ENCODE measurements at places on chromosomes 13 and 19.
A peak's percentile ranks its signal among the peaks of the same experiment; 100 is the strongest.

- no peaks in the 10 kb centered on the region for H3K27me3 ChIP-seq
- H3K4me1 ChIP-seq: no peaks in the 10 kb centered on the region
- H3K27ac ChIP-seq: no peak overlapping the region
- no peak for DNase-seq
- no peak overlapping the region for H3K4me3 ChIP-seq
Measured at GRCh38 chr19:46376241-46377153, 29.6 kb downstream of the PPP5C start.

- DNase-seq: no peak
- H3K27ac ChIP-seq: no peak overlapping the region
- H3K4me3 ChIP-seq: no peak overlapping the region
- H3K4me1 ChIP-seq: no peaks in the 10 kb centered on the region
- H3K36me3 ChIP-seq: no peaks in the 10 kb centered on the region
Measured at GRCh38 chr13:22194106-22194805, 523.4 kb downstream of the FGF9 start.

DNA sequence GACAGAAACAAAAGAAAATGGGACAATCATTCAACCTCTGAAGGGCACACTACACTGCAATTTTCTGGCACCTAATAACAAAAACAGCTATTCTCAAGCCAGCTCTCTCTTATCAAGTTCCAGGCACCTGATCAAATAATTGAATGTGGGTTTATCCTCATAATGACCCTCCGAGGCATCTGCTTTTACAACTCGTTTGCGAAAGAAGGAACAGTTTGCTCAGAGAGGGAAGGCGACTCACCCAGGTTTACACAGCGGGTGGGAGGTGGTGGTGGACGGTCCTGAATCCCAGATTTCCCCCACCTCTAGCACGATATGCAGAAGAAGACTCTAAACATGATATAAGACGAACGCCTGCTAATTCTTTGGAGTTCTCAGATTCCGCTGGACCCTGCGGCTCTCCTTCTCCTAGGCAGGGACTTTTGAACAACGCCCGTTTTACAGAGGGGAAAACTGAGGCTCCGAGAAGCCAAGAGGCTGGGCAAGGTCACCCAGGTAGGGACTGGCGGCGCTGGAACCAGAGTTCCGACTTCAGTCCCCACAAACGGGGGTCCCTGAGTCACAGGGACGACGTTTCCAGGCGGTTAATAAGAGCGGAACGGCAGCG is 641 bp downstream of the SGTA start:
- no peak for DNase-seq
- H3K27me3 ChIP-seq: no peaks in the 10 kb centered on the region
- H3K4me1 ChIP-seq: peaks cover 56% of the 10 kb centered on the region

GRCh38 chr13:31986676-31987470 is 44.7 kb upstream of the FRY start:
- H3K27ac ChIP-seq: no peak overlapping the region
- no peaks in the 10 kb centered on the region for H3K4me1 ChIP-seq
- no peak overlapping the region for H3K4me3 ChIP-seq
- no peaks in the 10 kb centered on the region for H3K27me3 ChIP-seq
- no peaks in the 10 kb centered on the region for H3K36me3 ChIP-seq
- no peak for DNase-seq

DNA sequence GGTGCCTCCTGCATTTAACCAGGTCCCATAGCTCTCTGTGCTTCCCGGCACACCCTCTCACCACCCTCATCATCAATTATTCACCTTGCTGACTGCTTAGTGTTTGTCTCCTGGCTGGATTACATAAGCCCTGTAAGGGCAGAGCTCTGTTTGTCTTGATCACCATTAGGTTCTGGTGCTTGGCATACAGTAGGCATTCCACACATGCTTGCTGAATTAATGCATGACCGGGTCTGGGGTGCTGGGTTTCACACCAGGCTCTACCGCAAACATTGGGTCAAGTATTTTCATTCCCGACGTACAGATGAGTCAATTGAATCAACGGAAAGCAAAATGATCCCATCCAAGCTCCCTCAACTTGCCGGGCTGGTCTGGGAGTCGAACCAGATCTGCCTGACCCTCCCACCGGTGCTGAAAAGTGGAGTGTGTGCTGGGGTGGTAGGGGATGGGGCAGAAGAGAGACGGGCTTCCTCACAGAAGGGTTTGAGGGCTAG is 28.5 kb downstream of the VAV1 start:
- H3K27me3 ChIP-seq: no peaks in the 10 kb centered on the region
- DNase-seq: no peak
- peak overlapping the region; percentile 51 for H3K4me3 ChIP-seq
- H3K36me3 ChIP-seq: peaks cover 11% of the 10 kb centered on the region
- H3K4me1 ChIP-seq: peaks cover 27% of the 10 kb centered on the region

GRCh38 chr19:41945135-41945766 is 13.9 kb downstream of the RABAC1 start:
- H3K27ac ChIP-seq: peak overlapping the region; percentile 76
- no peaks in the 10 kb centered on the region for H3K27me3 ChIP-seq
- H3K4me3 ChIP-seq: no peak overlapping the region
- DNase-seq: peak; percentile 77

DNA sequence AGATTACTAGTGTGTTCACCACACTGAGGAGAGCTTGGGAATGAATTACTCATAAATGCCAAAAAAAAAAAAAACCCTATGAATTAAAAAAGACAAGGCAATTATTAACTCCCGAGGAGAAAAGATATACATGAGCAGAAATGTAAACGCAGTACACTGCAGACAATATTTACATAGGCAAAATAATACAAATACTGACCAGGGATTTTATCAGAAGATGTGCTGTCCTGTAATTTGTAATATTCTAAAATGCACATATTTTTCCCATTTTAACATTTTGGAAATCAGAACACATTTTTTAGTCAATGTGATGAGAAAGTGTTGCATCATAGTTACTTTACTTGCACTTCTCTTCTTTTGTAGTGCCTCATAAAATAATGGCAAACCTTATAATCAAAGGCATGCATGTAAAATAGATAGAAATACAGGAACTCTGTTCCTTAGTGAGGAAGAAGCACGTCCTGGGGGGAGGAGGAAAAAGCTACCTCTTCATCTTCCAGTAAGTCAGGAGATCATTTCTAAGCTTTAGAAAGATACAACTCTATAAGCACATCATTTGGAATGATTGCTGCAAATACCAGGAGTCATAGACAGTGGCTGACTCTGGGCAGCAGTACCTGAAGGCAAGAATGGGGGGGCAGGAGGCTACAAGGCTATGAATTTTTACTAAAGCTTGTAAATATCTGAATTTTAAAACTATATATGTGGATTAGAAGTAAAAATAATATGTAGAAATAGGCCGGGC is 46.3 kb upstream of the KATNAL1 start:
- DNase-seq: no peak
- H3K27me3 ChIP-seq: no peaks in the 10 kb centered on the region
- no peak overlapping the region for H3K4me3 ChIP-seq
- no peak overlapping the region for H3K27ac ChIP-seq
- peaks cover 9% of the 10 kb centered on the region for H3K4me1 ChIP-seq

DNA sequence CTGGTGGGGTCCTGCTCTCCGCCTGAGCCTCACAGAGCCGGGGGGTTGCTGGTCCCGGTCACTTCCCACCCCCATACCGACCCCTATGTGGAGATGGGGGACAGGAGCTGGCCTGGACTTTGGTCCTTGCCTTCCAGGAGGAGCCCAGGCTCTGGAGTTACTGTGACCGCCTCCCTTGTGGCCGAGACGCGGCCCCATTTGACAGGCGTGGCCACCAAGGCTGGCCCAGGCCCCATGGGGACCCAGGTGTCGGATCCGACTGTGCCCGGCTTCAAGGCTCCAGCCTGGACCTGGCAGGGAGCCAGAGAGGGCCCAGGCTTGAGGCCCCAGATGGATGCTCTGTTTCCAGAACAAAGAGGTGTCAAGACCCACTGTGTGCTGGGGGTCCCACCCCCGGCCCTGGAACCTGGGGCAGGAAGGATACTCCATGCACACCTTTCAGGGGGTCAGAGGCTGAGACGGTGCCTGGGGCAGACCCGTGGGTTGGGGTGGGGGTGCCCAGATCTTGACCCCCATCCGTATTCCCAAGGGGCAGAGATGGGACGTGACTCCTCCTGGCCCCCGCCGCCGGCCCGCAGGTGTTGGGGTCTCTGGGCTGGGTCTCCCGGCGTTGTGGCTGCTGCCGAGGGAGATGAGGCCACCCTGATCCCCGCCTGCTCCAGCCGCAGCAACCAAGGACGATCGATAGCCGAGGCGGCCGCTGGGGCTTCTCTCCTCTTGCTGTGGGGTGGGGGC is 47.8 kb upstream of the TCF3 start:
- DNase-seq: no peak
- H3K4me1 ChIP-seq: no peaks in the 10 kb centered on the region
- H3K4me3 ChIP-seq: no peak overlapping the region
- no peaks in the 10 kb centered on the region for H3K36me3 ChIP-seq

DNA sequence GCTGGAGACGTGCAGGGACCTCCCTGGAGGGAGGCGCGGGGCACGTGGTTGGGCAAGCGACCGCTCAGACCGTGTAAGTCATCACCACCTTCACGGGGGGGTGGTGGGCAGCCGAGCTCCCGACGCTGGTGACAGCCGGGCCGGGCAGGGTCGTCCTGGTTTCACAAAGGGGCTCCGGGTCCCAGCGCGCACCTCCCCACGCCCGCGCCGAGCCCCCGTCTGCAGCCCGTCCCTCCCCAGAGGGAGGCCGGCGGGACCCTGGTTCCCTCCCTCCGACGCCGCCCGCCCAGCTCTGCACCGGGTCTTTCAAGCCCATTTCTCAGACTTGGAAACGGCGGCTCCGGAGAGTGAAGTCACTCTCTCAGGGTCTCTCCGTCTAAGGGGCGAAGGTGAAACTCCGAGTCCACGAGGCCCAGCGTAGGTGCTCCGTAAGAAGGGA is 729 bp upstream of the ARID3A start:
- H3K27me3 ChIP-seq: no peaks in the 10 kb centered on the region
- no peaks in the 10 kb centered on the region for H3K36me3 ChIP-seq
- no peak for DNase-seq
- H3K4me3 ChIP-seq: peak overlapping the region; percentile 81
- peaks cover under 1% of the 10 kb centered on the region for H3K4me1 ChIP-seq

DNA sequence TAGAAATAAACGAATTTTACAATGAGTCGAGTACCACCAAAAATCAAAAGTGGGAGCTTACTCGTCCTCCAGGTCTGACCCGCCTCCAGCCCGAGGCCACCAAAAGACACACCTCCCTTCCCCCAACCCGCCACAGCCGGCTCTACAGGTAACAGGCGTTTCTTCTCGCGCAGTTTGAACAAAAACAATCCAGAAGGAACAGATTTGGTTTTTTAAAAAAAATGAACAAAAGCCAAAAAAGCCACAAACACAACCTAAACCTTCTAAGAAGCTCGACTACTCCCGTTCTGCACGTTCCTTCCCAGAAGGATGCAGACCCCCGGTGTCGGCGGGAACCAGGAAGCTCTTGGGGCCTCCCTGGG is 671 bp downstream of the ZDHHC20 start:
- peaks cover 12% of the 10 kb centered on the region for H3K4me1 ChIP-seq
- peak overlapping the region; percentile 48 for H3K27ac ChIP-seq
- H3K27me3 ChIP-seq: no peaks in the 10 kb centered on the region
- H3K36me3 ChIP-seq: no peaks in the 10 kb centered on the region
- DNase-seq: peak; percentile 30

DNA sequence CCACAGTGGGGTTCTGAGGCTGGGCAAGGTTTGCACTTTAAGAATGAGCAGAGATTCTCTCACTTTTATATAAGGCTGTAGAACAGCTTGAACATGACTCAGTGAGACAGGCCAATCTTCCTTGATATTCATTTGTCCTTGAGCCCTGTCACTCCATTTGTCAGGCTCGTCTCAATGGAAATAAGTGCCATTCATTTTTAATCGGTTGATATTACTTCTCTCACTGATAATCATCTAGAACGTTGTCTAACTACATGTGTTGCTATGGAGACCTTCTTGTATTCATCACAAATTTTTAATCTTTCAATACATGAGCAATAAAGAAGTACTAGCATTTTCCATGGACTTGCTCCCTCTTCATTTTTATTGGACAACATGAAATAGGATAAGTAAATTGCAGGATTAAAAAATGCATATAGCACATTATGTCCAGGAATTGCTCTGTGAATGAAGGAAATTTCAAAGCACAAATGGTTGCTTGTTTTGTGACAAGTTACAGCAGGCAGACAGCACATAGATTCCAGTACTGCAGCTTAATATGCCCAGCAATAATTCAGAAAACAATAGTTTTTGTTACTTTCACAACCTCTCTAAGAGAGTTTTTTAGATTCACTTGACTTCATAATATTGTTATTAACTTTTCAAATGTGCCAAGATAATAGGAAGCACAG is 1178.4 kb upstream of the ATXN8OS start:
- no peak for DNase-seq
- no peaks in the 10 kb centered on the region for H3K27me3 ChIP-seq
- H3K4me3 ChIP-seq: no peak overlapping the region
- no peaks in the 10 kb centered on the region for H3K36me3 ChIP-seq
- no peak overlapping the region for H3K27ac ChIP-seq

- no peaks in the 10 kb centered on the region for H3K4me1 ChIP-seq
- H3K27me3 ChIP-seq: no peaks in the 10 kb centered on the region
- H3K4me3 ChIP-seq: no peak overlapping the region
- no peak overlapping the region for H3K27ac ChIP-seq
- no peak for DNase-seq
Measured at GRCh38 chr13:107459430-107459829, 755.9 kb downstream of the LIG4 start.

DNA sequence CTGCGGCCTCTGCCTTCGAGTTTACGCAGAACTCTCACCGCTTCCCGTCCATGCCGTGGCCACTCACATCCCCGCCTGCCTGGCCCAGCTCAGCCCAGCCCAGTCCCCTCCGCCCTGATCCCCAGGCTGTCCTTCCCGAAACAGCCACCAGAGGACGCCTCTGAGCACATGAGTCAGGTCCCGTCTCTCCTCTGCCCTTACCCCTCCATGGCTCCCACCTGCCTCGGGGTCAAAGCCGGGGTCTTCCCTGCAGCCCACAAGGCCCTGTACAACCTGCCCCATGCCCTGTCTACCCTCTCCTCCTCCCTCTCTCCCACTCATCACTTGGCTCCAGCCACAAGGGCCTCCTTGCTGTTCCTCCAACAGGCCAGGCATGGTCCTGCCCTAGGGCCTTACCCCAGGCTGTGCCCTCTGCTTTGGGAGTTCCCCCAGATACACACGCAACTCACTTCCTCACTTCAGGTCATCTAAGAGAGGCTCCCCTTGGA is 8.1 kb upstream of the SEMA6B start:
- no peak overlapping the region for H3K27ac ChIP-seq
- H3K27me3 ChIP-seq: no peaks in the 10 kb centered on the region
- H3K4me3 ChIP-seq: no peak overlapping the region
- peak; percentile 45 for DNase-seq

DNA sequence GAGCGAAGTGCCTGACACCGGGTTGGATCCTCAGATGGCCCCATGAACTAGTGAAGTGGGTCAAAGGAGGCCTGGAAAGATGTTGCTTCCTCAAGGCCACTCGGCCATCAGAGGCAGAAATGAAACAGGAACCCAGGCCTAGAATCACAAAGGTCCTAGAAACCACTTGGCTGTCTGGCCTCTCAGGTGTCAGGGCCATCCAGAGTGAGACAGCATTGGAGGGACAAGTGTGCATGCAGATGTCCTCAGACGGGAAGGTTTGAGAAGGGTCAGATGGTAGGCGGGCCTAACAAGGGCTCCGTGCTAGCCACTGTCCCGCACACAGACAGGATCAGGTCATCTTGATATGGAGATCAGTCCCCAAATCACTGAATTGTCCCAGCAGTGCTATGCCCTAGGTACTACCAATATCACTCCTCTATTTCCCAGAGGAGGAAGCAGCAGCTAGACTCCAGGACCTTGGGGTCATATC is 14.3 kb downstream of the CCDC97 start:
- peaks cover 67% of the 10 kb centered on the region for H3K4me1 ChIP-seq
- H3K27me3 ChIP-seq: no peaks in the 10 kb centered on the region
- H3K36me3 ChIP-seq: peaks cover 13% of the 10 kb centered on the region

GRCh38 chr13:45200701-45201232 is at the start of gene KCTD4:
Gene KCTD4, minus strand, starts transcription at chr13:45201045. Its CDS starts 6,478 bp downstream, at chr13:45194567.
- no peak for DNase-seq
- no peaks in the 10 kb centered on the region for H3K27me3 ChIP-seq
- H3K4me3 ChIP-seq: no peak within 1 kb of the TSS
- no peaks in the 10 kb centered on the region for H3K36me3 ChIP-seq

Data from T-cell (primary cell).